Neural progenitor cell (in vitro differentiated cells): ENCODE measurements at places on chromosomes 16 and 17. TPM values are rescaled to one million over a fixed set of nuclear protein-coding genes. Genes with fewer than 3 reads are reported as not detected.

Gene SYCE1L
- total RNA-seq, result 2.5 and 4.2 TPM in 2 replicates

Gene MYBBP1A
- total RNA-seq, result 17.4 and 44.6 TPM in 2 replicates

Gene NPIPA7
- total RNA-seq, result 5.6 and 5.9 TPM in 2 replicates

Gene C17orf50
- not detected in 2 replicates for total RNA-seq

Gene ZSCAN10
- 5.4 and 16.2 TPM in 2 replicates for total RNA-seq

Gene KREMEN2
- total RNA-seq, result 0.51 and 5.6 TPM in 2 replicates

Gene MGAT5B
- total RNA-seq, result 1.8 and 6.0 TPM in 2 replicates

Gene CCL16
- total RNA-seq, result not detected in 2 replicates

Gene TMEM100
- 0.59 and 1.2 TPM in 2 replicates for total RNA-seq

Gene TMEM235
- 0.09 TPM in 1 of 2 replicates, not detected in the other for total RNA-seq

Gene HS3ST2
- total RNA-seq, result not detected in 2 replicates

Gene GPRC5C
- total RNA-seq, result 13.5 and 42.0 TPM in 2 replicates

Gene NOD2
- 0.22 TPM in 1 of 2 replicates, not detected in the other for total RNA-seq

Gene KRTAP3-2
- total RNA-seq, result not detected in 2 replicates

Gene ZNF423
- 21.9 and 42.3 TPM in 2 replicates for total RNA-seq

Gene DHRS7C
- not detected in 2 replicates for total RNA-seq
